NCI-H1048 (cell line): ENCODE measurements at places on chromosomes 12 and 14.

DNA sequence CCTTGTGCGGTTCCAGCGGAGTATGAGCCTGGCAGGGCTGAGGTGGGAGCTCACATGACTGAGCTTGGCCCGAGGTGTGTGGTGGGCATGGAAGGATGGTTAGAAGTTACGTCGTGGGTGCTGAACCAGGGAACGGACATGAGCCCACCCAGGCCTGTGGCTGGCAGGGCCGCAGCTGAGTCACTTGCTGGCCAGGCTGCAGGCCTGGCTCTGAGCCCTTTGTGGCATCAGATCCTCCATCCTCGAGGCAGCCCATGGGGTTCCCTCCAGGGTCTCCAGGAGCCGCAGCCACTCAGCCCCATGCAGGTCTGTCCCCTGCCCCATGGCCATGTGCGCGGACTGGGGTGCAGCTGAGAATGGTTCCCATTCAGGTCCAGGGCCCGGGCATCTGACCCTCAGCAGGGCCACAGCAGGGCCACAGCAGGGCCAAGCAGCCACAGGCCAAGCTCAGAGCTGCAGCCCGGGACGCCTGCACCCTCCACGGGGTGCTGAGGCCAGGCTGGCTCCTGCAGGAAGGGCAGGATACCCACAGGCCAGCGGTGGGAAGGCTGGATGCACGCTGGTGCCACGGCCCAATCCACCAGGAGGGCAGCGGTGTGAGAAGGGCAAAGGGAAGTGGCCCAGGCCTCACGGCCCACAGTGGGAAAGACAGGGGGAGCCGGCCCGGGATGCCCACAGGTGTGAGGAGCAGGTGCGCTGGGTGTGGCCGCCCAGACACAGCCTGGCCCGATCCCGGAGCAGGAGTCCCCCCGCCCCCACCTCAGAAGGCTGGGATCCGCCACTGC lies 26.3 kb upstream of the ULK1 start:
- DNase-seq, result no peak

DNA sequence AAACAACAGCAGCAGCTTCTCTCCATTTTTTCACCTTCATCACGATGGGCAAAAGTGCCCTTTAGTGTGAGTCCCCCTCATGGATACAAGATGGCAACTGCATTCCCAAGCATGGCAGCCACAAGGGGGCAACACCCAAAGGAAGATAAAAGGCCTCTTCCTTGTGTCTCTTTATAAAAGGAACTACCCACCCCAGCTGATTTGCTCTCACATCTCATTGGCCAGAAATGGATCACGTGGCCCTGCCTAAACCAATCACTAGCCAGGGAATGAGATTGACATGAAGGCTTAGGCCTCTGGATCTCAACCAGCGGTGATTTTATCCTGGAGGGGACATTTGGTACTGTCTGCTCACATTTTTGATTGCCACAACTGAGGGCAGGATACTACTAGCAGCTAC lies 21.9 kb upstream of the IFT81 start:
- peak; percentile 27 for DNase-seq

- DNase-seq, result no peak
Measured at GRCh38 chr12:508795-509194, 49.1 kb downstream of the B4GALNT3 start.

DNA sequence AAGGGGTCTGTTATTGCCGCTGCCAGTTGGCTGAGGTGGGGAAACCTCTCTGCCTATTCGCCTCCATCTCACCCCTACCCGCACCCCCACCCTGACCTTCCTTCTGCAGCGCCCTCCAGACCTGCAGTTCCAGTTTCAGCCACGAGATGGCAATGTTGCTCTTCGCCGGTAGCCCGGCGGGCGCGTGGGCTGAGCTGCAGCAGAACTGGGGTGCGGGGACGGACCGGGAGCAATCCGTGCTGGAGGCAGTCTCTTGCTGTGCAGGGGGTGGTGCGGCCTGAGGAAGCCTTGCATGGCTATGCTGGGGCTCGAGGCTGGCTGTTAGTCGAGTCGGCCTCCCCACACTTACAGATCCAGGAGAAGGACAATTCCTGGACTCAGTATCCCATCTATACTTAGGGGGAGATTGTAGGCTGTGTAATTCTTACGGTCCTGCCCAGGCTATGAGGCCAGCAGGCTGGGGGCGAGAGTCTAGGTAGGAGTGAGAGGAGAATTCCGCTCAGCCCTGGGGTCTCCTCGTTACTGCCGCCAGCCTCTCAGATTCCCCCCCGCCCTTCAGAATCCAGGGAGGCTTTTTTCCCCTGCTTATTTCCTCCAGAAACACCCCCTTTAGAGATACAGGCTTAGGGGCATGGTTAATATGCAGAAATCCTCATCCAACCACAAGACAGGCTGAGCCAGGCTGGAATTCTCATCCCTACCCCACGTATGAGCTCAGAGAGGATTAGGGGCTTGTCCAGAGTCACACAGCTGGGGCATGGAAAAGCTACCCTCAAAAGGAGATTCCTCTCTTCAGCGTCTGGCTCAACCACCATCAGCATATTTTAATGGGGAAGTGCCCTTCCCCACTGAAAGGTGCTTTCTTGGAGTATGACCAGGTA lies 118.2 kb downstream of the AACS start:
- DNase-seq, result peak; percentile 34

DNA sequence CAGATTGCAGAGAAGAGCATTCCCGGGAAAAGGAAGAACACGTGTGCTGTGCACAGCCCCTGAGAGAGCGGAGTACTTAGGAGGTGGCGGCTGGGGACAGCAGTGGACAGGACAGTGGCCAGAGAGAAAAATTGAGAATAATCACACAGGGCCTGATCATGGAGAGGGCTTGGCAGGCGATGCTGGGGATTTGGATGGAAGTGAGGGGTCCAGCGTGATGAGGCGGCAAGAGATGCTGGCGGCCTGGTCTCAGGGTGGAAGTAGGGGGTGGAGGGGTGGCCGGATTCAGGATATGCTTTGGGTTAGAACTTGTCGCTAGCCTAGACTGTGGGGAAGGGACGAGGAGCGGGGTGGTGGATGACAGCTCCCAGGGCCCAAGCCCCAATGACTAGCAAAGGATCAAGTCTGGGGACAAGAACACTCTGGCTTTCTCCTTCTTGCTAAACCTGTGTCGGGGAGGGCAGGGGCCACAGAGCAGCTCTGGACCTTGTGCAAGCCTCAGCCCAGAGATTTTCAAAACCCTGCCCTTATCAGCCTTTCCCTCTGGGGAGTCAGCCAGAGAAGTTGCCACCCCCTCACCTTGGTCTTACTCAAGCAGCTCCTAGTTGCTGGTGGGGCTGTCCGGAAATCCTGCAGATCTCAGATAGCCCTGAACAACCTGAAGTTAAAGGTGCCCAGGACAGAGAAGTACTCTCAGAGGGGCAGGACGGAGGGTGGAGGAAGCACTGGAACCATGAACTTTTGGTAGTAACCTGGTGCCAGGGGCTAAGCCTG lies 1.3 kb downstream of the HVCN1 start:
- no peak for DNase-seq

DNA sequence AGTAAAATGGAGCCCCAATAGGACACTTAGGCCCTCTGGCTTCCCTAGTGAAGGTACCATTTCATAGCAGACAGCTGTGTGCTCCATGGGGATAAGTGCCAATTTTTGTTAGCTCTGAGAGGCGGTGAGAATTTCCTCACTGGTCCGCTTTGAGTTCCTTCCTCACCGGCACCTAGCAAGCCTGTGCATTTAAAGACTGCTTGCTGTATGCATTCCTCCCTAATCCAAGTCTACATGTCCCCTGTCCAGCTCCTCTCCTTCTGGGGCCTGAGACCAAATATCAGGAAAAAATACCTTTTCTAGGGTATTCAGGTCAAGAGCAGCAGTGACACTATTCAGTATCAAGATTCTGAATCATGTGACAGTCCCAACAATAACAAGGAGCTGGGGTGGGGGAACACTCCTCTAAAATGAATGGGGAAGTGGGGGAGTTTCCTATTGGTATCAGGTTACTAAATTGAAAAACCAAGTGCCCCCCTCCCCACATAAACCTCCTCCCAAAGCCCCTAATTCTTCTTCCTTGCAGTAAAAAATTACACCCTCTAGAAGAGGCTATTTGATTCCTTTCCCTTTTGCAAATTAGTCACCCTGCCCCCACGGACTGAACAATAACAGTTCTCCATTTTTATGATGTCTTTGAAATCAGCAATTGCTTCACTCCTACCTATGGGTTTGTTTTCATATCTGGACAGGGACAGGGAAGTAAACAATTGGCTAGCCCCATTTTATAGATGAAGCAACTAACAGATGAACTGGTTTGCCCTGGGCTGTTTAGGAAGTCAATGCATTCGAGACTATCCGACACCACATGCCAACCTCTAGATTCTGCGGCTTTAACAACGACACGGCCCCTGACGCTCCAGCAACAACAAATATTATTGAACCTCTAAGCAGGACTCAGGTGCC lies 28.9 kb downstream of the BCL11B start:
- DNase-seq, result no peak

DNA sequence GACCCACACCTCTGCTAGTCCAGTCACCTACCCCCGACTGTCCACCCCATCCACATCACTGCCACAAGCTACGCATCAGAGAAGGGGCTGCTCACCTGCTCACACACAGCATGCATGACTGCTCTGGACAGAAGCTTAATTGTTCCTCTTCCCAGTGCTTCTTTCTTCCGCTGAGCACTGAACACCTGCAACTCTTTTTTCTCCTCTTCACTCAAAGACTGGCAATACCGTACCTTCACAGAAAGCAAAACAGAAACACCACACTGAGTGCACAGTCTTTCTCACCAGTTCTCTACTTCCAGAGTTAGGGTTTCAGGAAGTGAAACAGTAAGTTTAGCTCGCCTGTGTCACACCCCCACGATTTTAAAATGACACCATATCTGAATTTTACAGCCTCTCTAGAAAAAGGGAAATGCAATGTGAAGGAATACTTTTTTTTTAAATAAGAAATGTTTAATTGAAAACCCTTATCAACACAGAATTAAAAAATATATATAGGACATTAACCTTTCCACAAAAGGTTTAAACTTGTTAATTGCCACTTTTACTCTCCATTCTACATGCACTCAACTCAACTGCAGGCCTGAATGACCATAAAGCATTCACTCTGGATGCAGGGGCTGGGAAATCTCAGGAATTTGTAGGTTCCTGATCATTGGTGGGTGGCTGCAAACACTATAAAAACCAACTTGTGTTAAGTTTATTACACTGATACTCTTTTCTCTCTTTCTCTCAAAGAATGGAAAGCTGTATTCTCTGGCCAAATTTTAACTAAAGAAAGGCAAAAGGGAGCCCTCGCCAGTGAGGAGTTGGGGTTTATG lies 120.0 kb downstream of the PRICKLE1 start:
- DNase-seq, result no peak

GRCh38 chr12:103197725-103198388 lies 240.4 kb downstream of the ASCL1 start:
- no peak for DNase-seq

GRCh38 chr12:22709292-22709691 lies 84.3 kb downstream of the ETNK1 start:
- DNase-seq, result no peak

DNA sequence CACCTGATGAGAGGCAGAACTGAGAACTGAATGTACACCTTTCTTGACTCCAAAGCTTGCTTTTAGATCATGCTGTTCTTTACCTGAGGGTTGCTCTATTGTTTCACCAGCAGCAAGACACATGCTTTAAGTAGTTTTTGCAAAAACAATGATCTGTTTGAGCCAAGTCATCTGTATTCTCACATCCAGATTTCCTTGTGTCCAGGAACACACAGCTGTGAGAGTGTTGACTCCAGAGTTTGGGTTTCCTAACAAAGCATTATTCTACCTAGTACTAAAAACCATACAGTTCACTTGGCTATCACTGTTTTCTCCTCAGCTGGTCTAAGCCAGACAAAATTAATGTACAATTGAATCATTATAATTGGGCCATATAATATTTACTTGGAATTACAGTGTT lies 120.4 kb downstream of the STAB2 start:
- no peak for DNase-seq

GRCh38 chr12:103745962-103746361 lies 95.1 kb downstream of the NT5DC3 start:
- no peak for DNase-seq

DNA sequence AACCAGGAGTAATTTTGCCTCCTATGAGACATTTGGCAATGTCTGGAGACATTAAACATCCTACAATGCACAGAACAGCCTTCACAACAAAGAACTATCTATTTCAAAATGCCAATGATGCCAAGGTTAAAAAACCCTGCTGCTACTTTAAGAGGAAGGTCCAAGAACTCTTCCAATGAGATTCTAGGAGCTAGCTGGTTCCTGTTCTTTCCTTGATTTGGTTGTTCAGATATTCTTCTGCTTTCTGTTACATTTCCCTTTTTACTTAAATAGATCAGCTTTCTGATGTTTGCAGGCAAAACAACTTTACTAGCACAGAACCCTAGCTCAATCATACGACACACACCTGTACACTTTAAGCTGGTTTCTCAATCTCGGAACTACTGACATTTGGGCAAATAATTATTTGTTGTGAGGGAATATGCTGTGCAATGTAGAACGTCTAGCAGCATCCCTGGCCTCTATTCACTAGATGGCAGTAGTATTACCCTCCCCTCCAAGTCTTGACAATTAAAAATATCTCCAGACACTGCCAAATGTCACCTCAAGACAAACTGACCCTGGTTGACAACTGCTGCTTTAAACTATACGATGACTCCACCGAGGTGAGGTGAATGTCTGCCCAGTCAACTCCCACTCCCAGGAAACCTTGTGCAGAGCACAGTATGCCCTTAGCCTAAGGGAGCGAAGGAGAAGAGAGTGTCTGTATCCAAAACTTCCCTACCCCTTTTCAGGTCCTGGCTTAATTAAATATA lies 4.4 kb downstream of the BLTP3B start:
- DNase-seq, result no peak

GRCh38 chr14:26427097-26427496 lies 170.7 kb downstream of the NOVA1 start:
- no peak for DNase-seq

GRCh38 chr14:70724110-70724509 lies 82.4 kb downstream of the TTC9 start:
- DNase-seq, result no peak

DNA sequence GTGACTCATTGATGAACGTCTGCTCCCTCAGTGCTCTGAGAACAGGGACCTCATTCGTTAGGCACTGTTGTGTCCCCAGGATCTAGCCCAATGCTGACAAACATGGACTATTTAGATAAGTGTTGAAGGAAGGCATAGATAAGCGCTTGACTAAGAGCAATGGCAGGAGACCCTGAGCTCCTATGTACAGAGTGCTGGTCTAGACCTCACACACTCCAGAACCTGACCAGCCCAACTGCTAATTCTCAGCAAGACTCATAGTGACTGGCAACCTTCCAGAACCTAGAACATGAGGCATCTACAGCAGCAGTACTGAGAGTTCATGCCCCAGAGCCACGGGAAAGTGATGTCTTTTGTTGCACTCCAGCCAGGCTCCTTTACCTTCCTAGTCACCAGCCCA lies 69.2 kb downstream of the CRACR2A start:
- DNase-seq, result no peak
